Choroid plexus epithelial cell (primary cell): ENCODE measurements at places on chromosomes 2 and 18.

DNA sequence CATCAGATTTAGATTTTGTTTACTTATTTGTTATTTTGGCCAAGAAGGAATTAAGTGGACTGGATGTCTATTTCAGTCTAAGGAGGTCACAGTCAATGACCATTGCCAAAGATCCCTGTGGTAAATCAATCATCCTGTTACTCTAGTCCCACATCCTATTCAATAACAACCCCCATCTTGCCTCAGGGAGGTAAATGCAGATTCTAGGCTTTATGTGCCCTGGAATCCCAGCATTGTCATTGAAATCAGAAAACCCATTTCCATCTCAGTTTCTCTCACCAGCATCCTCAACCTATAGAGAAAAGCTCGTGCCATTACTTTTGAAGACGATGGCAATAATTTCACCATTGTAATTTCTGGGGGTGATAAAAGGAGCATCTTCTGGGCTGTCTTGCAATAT, 71.8 kb downstream of the SKA1 start:
- no peak for DNase-seq

GRCh38 chr2:79512442-79513401, at the start of gene CTNNA2:
Gene CTNNA2 (plus strand): TSS chr2:79513051.
- DNase-seq, result peak; percentile 5

DNA sequence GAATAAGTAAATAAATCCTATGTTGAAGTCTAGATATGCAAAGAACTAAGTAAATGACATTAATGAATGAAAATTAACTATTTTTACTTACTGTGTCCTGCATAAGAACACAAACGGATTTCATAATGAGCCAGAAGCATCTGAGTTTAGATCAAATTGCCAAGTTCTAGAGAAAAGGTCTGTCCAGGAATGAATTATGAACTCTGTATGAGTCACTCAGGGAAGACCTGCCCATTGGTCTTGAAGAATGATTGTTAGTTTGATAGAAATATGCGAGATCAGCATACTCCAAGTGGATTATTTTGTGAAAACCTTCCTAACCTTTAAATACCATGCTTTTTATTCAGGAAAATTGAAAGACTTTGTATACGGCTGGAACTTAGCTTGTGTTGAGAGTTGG, 189.5 kb downstream of the DOK6 start:
- DNase-seq, result peak; percentile 35

DNA sequence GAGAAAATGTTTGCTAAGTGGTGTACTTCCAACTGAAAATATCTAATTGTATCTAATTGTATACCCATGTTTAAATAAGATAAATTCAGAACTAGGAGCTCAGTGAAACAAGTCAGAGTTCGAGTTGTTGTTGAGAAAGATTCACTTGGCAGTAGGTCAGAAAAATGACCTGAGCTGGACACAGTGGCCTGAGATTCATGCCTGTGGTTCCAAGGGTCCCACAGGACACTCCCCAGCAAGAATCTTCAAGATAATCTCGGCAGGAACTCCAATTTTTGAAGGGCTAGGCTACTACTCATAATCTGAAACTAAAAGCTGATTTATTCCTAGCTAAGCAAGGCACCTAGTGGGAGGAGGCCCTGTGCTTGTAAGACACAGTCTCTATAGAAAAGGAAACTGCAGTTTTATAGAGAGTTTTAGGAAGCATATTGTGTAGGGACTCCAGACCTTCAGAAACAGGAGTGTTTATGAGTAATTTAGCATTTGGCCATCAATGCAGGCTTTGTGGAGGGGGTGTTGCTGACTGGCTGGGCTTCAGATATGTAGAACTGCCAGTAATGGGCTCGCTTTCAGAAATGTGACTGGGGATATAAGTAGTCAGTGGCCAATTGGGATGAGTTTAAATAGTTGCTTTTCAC, 43.2 kb downstream of the SP140 start:
- peak; percentile 48 for DNase-seq

GRCh38 chr2:195447323-195447975, 209.6 kb upstream of the SLC39A10 start:
- DNase-seq, result no peak

GRCh38 chr2:8966123-8966908, 37.2 kb downstream of the MBOAT2 start:
- DNase-seq, result peak; percentile 48

DNA sequence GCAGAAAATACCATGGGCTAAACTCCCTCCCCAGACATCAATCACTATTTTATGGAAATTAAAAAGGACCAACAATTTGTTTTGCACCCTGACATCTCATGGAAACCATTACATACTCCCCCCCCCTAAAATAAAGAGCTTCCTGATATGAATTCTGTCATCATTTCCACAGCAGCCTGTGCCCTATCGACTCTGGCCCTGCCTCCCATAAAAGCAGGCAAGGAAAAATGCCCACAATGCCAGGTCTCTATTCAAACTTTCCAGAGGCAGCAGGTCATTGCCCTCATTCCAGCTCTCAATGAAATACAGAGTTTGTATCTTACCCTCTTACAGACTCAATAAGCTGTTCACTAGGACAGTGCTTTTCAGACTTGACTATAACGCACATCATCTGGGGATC, 254.4 kb upstream of the TANK start:
- no peak for DNase-seq

DNA sequence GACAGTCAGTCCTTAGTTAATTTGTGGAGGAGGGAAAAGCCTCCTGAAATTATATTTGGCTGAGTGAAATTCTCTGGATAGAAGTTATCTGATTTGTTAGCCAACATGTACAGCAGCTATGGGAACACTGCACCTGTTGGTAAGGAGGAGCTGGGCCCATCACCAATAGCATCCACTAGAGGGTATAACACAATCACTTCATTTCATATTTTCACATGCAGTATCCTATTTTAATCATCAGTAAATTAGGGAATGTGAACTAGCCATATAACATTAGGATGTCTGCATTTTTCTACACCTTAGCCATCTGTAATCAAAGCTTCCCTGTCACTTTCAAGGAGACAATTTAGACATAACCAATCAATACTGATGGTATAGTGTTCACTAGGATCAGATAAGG, 818.4 kb upstream of the CDH2 start:
- peak; percentile 32 for DNase-seq

GRCh38 chr18:31098878-31099277, 3.3 kb downstream of the DSC2 start:
- no peak for DNase-seq

GRCh38 chr2:30688956-30689401, 118.3 kb downstream of the CAPN13 start:
- no peak for DNase-seq

DNA sequence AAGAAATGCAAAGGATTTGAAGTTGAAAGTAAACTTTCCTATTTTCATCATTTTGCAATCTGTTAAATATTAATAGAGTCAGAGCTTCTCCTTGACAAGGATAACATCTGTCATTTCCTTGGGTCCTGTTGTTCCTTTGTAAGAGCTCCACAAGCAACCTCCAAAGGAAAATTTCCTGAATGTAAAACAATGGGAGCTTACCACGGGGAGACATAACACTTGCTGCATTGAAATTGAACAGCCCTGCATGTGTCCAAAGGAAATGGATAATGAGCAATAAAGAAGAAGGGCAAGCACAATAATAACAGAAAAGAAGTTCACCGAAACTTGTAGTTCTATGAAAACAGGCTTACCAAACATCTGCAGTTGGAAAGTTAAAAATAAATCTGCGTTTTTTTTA, 42.0 kb upstream of the SCG2 start:
- DNase-seq, result no peak

DNA sequence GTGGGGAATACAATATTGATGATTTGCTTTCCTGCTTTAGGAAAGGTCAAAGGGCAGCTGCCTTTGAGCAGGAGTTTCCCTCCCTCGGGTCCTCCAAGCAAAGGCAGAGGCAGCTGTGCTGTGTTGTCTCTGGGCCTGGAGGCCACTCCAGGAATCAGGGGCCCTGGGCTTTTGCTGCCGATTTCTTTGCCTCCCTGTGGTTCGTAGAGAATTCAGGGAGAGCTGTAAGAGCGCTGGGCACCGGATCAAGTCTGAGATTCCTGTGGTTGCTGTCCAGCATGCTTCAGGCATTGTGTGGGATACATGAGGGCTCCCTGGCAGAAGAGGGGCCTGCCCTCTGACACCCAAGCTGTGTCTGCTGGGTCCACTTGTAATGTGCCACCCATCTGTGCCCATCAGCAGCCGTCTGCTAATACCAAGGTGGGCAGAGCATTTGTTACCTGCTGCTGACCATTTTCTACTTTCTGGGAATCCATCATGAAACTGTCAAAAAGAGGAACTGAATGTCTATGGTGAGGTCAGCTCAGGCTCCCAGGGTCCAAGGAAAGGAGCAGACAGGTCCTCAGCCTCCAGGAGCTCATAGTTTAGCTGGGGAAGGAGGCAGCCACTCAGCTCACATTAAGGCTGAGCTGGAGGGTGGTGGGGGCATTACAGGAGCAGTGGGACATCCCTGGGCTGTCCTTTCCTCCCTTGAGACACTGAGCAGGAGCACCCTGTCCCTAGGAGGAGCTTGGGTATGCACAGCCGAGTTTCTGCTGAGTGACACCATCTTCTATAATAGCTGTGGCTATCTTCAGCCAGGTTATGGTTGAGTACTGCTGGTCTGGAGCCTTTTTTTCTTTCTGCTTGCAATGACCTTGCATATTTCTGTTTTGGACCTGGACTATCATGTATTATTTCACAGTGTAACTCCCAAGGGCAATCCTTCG, 68.5 kb downstream of the CTIF start:
- peak; percentile 94 for DNase-seq

- no peak for DNase-seq
Measured at GRCh38 chr18:74982946-74983635, 225.8 kb downstream of the PTGR3 start.

GRCh38 chr2:189608170-189608569, 27.6 kb upstream of the SLC40A1 start:
- DNase-seq, result no peak

DNA sequence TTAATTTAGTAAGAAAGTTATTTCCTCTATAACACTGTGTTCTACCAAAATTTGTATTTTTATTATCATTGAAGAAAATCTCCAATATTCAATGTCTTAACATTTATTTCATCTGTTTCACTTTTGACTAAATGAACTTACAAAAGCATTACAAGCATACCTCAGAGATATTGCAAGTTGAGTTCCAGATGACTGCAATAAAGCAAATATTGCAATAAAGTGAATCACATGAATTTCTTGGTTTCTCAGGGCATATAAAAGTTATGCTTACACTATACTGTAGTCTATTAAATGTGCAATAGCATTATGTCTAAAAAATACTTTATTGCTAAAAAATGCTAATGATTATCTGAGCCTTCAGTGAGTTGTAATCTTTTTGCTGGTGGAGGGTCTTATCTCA, 78.3 kb downstream of the TTC32 start:
- no peak for DNase-seq

GRCh38 chr18:54673936-54674335, 82.9 kb downstream of the DYNAP start:
- DNase-seq, result peak; percentile 19

DNA sequence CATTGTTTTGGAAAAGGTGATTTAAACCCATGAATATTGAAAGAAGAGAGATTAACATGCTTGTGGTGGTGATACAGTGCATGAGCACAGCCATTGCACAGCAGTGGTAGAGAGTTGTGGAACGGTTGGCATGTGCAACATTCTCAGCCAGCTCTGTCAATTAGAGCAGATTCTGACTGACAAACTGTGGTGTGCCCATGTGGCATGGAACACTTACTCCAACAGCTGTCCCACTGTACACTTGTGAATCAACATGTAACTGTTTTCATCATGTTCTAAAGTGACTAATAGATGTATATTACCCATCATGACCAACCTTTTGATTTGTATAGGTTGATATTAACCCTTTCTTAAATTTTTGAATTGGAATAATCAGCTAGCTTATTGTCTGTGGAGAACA, 55.6 kb downstream of the PKP4 start:
- DNase-seq, result no peak

DNA sequence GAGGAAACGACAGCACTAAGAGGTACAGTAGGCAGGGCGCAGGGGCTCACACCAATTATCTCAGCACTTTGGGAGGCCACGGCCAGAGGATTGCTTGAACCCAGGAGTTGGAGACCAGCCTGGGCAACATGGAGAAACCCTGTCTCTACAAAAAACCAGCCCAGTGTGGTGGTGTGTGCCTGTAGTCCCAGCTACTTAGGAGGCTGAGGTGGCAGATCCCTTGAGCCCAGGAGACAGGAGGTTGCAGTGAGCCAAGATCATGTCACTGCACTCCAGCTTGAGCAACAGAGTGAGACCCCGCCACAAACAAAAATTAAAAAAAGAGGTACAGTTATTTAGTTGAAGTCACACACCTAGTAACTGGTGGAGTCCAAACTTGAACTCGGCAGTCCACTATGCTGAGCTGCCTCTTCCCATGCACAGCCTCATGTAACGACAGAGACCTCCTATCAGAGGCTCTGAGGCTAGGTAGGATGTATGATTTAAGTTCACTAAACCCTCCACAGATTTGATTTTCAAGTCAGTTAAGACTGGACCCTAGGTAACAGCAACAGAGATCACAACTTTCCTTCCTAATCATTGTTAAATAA, 8.7 kb downstream of the STK17B start:
- no peak for DNase-seq
